Suppressor macrophage treated with lipopolysaccharide for 4 hours (primary cell): ENCODE measurements at places on chromosomes 3 and 15.

DNA sequence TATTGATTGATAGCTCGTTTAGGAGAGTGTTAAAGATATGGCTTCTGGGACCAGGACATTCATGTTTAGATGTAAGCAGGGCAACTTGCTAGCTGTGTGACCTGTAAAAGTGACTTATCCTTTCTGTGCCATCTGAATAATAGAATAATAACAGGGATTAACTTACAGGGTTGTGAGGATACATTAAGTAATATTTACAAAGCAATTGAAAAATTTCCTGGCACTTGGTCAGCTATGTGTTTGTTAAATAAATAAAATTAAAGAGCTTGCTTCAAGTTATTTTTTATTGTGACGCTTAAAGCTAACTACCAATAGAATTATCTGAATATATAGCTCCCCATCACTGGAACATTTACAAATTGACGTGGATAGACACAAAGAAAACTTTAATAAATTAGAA, 287.9 kb upstream of the CDIN1 start:
- DNase-seq: no peak

DNA sequence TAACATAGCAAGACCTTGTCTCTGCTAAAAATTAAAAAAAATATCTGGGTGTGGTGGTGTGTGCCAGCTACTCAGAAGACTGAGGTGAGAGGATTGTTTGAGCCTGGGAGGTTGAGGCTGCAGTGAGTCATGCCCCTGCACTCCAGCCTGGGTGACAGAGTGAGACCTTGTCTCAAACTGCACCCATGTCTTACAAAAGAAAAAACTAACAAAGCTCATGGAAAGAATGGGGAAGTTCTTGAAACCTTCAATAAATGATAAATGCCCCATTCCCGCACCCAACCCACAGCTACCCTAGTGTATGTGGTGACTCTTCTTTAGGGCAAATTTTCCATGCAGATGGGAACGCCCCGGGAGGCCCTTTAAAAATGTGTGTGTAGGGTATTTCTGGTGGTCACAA, 28.3 kb downstream of the RPLP1 start:
- DNase-seq: peak; percentile 22

GRCh38 chr3:119809249-119810017, 27.5 kb downstream of the NR1I2 start:
- peak; percentile 15 for DNase-seq

DNA sequence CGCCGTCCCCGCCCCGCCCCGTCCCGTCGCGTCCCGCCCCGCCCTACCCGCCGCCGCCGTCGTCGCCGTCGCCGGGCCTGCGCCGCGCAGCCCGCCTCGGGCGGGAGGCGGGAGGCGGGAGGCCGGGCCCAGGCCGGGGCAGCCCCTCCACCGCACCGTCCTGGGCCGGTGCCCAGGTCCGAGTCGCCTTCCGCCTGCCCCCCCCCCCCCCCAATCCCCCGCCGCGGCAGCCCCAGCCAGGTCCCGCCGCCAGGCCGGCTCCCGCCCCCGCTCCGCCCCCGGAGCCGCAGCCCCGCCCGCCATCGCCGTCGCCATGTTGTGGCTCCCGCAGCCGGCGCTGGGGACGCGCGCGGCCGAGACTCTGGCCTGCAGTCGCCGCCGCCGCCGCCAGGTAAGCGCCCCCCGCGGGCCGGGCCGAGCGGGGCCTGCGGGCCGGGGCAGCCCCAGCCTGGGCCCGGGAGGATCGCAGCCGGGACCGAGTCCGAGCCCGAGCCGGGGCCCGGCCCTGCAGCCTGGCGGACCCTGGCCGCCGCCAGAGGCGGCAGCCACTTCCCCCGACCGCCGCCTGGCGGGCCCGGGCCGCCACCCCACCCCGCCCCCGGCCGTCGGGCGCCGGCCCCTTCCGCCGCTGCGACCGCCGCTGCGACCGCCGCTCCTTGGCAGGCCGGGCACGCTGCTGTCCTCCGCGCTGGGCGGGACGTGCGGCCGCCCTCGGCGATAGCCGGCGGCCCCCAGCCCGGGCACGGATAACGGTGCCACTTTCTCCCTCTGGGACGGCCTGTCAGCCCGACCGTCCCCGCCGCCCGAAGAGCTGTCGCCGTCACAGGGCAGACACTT, at the start of gene ZNF592:
Gene ZNF592, plus strand, starts transcription at position 319 of the 837 bp plus-strand sequence. CDS start 34,084 bp downstream, outside the sequence.
- DNase-seq: peak; percentile 84

DNA sequence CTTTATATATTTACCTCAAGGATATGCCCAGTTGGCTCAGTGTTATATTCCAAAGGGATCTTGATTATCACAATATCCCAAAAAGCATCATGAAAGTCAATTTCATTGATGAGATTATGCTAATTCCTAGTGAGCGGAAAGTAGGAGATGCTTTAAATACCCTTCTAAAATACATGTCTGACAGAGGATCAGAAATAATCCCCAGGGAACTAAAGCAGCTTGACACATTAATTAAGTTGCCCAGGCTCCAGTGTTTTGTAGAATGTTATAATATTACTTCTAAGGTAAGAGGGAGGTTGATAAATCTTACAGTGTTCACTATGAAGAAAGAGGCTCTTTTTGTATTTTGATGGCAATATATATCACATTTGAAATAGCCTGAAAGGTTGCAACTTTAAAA, 767.5 kb upstream of the ROBO1 start:
- DNase-seq: no peak

DNA sequence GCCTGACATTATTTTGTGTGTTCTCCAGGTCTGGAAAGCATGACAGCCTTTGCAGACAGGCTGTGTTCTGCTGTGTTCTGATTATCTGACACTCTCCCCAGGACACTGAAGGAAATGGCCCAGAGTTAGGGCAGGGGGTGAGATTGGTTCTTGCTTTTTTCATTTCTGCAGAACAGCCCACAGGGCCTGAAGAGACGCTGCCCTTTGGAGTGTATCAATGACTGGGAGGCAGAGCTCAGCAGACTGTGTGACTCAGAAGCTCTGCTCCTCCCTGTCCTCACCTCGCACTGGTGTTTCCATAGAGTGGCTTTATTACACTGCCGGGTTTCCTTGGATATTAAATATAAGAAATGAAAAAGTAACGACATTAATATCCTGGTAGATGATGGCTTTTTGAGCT, 523.6 kb downstream of the NTRK3 start:
- DNase-seq: no peak
